Omental fat pad (tissue), 4 donors: ENCODE measurements at places on chromosomes 11 and 22.

DNA sequence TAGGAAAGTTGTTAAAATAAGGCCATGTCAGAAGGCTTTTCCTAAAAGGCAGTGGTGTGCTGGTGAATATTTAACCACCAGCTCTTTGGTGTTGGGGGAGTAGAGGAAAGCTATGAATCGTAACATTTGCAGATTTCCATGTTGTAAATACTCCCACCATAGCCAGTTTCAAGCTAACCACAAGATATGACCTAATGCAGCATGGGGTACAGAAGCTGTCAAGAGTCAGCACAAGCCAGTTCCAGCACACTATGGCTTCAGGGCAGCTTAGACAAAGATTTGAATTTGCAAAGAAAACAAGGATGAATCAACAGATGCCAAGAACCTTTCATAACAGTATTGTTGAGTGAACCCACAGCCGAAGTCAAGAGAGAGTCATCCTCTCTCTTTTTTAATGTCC lies 40.0 kb downstream of the COMMD9 start:
- no peak for DNase-seq

- DNase-seq: no peak
These were observed 107.4 kb downstream of the SERGEF start for GRCh38 chr11:17905477-17905876.

GRCh38 chr22:49525801-49526535 lies 301.7 kb downstream of the BRD1 start:
- no peak for DNase-seq

DNA sequence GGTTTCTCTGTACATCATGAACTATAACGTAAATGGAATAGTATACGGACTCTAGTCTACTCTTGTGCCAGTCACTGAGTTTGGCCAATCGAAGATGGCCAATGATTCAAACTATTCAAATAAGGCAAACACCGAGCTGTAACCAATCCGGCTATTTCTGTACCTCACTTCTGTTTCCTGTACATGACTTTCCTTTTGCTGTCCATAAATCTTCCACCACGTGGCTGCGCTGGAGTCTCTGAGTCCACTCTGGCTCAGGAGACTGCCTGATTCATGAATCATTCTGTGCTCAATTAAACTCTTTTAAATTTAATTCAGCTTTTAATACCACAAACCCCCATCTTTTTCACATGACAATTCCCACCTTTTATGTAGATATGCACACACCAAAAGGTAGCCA lies 1.5 kb upstream of the JAML start:
- no peak for DNase-seq

- DNase-seq: no peak
These were observed 621.5 kb upstream of the LUZP2 start for GRCh38 chr11:23875176-23875850.

DNA sequence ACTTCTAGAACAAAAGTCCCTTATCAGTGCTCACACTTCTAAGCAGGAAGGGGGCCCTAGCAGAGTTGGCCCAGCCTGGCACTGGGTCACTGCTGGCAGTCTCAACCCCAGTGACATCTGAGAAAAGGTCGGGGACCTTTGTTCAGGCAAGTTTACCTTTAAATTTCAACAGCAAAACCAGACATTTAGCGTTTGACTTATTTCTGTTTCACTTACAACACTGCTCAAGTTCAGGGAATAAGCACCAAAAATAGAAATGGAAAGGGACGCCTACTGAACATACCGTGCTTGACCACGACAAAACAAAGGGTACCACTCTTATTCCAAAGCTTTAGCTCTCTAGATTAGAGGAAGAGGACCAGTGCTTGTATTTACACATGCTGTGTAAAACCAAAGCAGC lies 26.2 kb downstream of the PITPNB start:
- no peak for DNase-seq

DNA sequence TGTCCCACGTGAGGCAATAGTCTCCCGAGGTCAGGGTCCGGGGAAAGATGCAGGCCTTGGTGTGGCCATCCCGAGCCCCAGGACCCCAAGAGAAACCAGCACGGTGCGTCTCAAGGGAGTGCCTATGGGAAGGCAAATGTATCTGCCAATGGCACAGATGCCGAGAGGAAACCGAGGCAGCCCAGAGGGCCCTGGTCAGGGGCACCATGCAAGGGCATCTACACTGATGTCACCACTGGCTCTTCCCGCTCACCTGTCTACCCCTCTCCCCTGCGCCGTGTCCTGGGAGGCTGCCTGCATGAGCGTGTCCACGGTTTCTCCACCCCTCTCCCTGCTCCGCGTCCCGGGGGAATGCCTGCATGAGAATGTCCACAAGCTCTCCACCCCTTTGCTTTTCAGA lies 1318.8 kb downstream of the TBC1D22A start:
- DNase-seq: no peak

DNA sequence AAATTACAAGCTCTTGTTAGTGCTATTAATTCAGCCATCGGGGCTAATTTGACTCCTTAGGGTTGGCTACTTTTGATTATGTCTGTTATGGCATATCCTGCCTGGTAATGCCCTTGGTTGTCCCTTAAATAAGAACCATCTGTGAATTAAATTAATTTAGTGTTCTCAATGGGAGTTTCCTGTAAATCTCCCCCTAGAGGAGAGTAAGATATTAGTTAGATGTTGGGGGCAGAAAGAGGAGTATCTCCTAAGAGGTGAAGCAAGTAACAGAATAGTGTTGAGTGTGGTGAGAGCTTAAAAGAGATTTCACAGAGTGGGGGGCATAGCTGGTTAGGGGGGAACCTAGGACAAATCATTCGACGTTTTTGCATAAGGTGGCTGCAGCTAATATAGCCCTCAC lies 1126.9 kb downstream of the JRKL start:
- DNase-seq: no peak

- no peak for DNase-seq
These were observed 19.7 kb downstream of the MYO7A start for GRCh38 chr11:77147668-77148321.

DNA sequence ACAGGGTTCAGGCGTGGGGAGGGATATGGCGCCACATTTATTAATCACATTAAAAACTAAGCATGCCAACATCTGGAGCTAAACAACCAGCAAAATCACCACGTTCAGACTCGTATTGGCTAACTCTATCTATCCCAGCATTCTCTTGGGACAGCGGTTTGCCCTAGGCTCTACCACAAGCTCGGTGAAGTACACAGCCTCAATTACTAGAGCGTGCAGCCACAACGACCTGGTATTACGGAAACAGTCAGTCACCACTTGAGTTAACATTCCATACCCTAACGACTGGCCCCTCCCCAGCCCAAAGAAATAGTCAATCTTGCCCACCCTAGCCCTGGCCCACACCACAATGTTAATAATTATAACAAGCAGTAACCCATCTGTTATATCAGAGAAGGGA lies 32.1 kb downstream of the APOL5 start:
- DNase-seq: no peak

GRCh38 chr11:35536470-35536869 lies 11.1 kb upstream of the PAMR1 start:
- DNase-seq: no peak

DNA sequence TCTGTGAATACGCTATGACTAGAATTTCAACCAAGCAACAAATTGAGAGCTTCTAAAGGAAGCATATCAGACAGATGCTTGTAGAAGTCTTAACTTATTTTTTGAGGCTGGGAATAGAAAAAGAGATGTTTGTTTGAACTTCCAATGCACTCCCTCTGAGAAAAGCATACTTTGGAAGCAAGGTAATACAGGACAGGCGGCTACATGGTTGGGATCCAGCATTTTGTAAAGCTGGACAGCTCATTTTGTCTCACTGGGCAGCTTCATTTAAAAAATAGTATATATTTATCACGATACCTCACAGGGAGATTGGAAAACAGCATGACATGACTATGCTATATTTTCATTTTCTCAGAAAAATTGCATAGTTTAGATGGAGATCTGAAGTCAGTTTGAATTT lies 821.3 kb upstream of the API5 start:
- DNase-seq: no peak

DNA sequence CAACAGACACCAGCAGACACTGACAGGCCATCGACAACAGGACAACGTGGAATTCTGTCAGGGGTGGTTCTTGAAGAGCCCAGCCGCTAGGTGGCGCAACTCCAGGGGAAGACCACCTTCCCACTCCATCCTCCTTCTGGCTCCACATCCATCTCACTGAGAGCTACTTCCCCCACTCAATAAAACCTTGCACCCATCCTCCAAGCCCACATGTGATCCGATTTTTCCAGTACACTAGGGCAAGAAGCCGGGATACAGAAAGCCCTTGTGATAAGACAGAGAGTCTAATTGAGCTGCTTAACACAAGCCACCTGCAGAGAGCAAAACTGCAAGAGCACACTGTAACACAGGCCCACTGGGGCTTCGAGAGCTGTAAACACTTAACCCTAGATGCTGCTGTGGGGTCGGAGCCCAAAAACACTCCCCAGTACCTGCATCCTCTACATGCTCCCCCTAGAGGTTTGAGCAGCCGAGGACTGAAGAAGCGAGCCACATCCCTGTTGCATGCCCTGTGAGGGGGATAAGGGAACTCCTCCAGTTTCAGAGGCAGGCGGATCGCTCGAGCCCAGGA lies 11.5 kb upstream of the RAB39A start:
- no peak for DNase-seq

GRCh38 chr11:36333468-36333867 lies 37.4 kb downstream of the PRR5L start:
- no peak for DNase-seq

DNA sequence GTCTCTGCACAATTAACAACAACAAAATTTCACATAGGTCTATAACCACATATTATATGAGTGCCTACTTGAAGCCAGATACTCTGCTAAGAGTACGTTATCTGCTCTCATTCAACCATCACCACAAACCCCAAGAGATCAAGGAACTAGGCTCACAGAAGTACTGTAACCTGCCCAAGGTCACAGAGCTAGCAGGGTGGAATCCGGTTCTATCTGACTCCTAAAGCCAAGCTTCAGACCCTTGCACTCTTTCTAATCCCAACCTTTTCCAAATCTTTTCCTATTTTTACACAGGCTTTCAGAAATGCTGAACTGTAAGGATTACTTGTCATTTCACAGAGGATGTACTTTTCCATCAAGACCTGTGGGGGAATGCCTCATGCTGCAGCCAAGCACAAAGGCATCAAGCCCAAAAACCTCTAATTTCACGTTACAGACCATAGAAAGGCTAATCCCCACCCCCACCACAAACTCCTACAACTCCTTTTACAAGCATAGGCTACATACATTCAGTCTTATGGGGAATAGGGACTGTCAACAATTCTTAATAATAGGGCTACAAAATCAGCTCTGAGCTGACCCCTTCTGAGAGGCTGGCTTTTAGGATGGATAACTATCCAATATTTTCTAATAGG lies 927 bp downstream of the PRCP start:
- no peak for DNase-seq

DNA sequence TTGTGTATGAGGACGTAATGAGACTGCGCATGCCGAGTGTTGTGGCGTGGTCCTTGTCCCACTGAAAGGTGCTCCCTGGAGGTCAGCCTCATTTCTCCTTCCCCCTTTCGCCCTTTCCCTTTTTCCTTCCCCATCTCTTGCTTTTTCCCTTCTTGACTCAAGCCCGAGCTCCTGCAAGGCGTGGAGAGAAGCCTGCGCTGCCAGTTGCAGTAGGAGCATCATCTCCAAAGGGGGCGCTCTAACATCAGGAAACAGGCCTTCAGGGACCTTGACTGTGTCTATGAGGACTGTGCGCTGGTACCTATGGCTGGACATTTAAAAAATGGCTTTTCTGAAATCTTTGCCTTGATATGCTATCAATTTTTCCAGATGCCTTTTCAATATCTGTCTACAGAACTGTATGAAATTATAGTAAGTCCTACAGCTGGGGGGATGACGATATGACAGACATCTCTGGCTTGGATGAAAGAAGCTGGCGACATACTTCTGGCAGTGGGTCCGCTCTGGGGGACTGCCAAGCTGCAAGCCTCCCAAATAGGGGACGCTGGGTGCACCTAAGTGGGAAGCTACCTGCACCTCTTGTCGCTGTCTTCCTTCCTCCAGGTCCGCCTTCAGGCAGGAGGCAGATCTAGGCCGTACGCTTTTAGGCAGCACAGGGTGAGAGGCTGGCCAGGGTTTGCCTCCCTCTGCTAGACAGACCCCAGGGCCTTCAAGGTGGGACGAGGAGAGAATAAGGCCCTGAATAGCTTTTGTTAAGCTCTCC lies 96.5 kb downstream of the NXPE2 start:
- DNase-seq: no peak

- DNase-seq: no peak
These were observed 30.8 kb upstream of the TCF20 start for GRCh38 chr22:42301077-42301741.
